ENCODE measurements at places on chromosomes 3 and 15.

GRCh38 chr3:122996038-122996580 lies 31.5 kb downstream of the SEMA5B start:
- no peak for DNase-seq

- no peak for DNase-seq
Measured at GRCh38 chr3:183131735-183132134, 30.8 kb downstream of the LAMP3 start.

DNA sequence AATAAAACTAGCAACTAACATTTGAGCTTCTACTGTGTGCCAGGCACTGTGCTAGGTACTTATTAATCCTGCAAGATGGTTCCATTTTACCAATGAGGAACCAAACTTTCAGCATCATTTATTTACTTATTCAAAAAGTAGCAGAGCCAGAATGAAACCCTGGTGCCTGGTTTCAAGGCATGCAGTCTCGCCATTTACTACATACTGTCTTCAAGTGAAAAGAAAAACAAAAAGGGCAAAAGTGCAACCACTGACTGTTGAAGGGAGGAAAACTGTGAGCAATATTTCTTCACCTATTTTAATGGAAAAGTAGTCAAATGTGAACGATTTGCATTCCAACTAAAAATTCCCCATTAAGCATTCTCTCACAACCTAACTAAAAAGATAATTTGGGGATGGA lies 8.7 kb downstream of the DCUN1D1 start:
- DNase-seq: no peak

GRCh38 chr15:51864408-51865056 lies 35.1 kb downstream of the TMOD3 start:
- DNase-seq: no peak

DNA sequence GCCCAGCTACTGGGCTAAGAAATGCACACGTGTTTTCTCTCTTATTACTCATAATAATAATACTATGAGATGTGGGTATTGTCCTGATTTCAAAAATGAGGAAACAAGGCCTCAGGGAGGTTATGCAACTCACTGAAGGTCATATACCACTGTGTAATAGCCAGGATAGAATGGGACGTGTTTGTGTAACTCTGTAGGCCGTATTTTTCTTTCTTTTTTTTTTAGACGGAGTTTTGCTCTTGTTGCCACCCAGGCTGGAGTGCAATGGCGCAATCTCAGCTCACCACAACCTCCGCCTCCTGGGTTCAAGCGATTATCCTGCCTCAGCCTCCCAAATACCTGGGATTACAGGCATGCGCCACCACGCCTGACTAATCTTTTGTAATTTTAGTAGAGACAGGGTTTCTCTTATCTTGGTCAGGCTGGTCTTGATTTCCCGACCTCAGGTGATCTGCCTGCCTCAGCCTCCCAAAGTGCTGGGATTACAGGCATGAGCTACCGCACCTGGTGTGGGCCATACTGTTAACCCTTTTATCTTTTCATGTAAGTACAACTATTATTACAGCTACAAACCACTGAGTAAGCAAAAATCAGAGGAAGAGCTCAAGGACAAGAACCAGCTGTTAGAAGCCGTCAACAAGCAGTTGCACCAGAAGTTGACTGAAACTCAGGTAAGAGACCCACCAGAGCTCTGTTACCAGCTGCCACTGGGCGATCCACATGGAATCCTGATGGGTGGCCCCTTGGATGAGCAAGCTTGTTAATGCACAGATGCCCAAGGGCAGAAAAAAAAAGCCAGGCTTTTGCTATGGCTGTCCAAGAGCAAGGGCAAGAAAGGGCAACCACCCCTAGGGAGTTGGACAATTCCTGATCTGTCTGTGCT lies 6.7 kb downstream of the KNSTRN start:
- DNase-seq: no peak

GRCh38 chr3:128432971-128433836 lies 33.5 kb downstream of the DNAJB8 start:
- no peak for DNase-seq

GRCh38 chr3:4897765-4898453 lies 81.3 kb upstream of the BHLHE40 start:
- DNase-seq: no peak

GRCh38 chr3:192913540-192913939 lies 4.1 kb downstream of the MB21D2 start:
- no peak for DNase-seq

DNA sequence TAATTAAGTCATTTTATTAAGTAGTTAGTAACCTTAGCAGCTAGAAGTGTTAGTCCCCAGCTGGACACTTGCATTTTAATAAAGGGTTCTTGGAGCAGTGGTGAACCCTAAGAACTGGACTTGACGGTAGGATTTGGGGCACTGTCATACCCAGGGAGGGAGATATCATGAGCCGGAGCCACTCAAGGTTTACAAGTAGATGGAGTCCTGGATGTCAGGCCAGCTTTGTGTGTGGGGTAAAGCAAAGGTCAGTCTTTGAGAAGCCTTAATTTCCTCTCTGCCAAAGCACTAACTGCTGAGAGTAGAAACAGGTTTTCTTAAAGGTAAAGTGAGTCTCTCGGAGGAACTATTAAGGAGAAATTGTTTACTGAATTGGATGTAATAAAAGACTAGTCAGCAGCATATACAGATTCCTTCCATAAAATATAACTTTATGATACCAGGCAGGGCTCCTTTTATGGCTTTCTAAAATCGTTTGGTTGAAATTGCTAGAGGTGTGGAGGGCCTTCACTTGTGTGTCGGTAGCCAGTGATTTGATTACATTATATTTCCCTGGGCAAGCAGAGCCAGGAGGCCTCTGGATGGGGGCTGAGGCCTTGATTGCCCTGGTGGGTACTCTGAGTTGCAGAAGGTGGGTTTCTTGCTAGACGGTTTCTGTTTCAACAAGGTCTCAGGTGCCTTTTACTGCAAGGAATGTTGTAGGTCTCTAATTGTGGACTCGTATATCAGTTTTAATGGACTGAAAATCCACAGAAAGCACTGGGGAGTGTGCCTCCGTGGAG lies 23.1 kb downstream of the SQOR start:
- no peak for DNase-seq

DNA sequence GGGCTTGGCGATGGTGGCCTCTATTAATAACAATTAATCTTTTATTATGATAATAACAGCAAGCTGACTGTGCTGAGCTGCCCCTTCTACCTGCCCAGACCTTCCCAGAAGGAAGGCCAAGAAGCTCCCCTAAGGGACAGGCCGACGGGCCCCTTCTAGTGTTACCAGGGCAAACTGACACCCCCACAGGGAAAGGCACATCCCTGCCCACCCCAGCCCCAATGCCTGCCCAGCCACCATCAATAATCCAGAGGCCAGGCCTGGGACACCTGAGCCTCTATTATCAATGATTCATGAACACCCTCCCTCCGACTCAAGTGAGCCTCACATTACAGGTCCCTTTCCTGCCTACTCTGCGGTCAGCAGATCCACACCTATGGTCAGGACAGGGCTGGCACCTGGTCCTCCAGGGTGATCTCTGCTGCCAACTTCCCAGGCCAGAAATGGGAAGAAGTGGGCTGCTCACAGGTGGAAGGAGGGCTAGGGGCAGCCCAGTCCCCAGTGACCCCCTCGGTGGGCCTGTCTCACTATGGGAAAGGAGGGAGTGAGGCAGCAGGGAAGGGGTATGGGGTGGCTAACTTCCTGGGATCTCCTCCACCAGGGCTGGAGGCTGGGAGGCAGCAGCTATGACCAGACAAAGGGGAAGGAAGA lies 1.8 kb downstream of the TWF2 start:
- no peak for DNase-seq

DNA sequence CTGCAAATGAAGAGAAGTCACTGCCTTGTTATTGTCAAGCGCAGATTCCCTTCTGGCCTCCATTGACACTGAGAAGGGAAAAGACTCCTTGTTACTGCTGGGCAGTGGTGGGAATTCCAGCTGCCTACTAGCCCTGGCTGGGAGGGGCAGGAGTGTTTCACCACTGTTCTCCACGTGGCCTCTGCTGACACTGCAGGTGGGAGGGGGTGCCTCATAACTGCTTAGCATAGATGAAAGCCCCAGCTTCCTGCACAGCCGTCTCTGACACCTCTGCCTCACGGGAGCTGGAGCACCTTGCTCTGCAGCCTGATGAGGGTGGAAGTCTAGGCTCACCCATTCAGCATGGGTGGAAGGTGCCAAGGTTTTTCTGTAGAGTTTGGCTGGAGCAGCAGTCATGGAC lies 52.1 kb downstream of the TM2D3 start:
- DNase-seq: no peak

DNA sequence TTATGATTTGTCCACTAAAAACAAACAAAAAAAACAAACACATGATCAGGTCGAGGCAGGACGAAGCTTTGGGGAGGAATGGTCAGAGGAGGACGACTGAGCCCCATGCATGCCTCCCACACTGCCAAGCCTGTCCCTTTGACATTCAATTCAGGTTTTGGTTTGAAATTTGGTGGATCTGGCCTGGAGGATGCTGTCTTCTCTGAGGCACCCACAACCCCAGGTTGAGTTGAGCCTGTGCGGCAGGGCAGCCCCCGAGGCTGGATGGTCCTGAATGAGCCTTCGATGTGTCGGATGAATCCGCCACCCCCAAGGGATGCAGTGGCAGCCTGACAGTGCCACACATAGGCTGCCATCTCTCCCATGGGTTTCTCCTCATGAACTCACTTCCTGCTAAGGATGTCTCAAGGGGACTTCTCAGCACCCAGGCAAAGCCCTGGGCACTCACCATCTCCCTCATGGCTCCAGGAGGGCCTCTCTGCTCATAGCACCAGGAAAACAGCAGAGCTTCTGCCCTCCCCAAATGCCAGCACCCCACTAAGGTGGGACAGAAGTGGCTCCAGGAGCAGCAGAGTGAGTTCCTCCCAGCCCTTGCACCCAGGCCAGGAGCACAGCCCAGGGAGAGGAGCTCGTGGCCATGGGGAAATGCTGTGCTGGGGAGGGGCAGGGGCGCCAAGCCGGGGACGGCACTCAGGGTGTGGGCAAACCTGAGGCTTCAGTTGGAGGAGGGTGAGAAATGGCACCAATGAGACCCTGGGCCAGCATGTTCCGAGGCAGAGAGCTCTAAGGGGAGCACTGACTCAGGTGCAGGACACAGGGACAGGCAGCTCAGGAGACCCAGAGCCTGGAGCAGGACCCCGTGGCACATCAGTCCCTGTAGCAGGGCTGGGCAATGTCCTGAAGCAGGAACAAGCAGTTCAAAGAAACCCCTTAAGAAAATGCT lies 18.5 kb downstream of the PRR23E start:
- no peak for DNase-seq

- DNase-seq: no peak
Measured at GRCh38 chr15:40951764-40952163, 1.5 kb upstream of the CHAC1 start.
